ENCODE measurements at places on chromosomes 7 and 10.

DNA sequence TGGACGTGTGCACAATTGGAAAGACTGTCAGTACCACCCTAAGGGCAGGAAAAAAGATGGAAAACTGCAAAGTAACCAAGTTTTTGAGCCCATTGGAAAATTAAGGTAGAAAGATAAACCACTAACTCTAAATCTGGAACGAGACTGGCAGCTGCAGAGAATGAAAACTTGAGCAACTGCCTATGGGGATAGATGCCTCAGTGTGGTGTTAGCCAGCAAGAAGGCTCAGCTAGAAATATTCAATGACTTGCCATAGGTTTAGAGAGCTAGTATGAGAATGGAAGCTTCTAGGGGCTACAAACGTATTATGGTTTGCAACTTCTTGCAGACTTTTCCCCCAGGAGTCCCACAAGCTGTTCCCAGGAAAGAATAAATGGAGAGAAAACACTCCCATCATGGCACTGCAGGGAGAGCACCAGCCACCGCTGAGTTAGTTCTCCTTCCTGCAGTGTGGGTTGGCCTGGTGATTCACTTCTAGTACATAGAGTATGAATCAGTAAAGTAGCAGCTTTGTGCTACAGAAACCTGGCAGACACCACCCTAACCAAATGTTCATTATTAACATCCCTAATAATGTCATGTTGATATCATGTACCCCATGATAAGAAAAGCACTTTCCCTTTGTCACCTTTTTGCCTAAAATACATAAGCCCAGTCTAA, 372.4 kb upstream of the VWC2 start:
- DNase-seq = no peak

GRCh38 chr7:16918288-16918895, 36.6 kb upstream of the AGR3 start:
- DNase-seq = peak; percentile 20

DNA sequence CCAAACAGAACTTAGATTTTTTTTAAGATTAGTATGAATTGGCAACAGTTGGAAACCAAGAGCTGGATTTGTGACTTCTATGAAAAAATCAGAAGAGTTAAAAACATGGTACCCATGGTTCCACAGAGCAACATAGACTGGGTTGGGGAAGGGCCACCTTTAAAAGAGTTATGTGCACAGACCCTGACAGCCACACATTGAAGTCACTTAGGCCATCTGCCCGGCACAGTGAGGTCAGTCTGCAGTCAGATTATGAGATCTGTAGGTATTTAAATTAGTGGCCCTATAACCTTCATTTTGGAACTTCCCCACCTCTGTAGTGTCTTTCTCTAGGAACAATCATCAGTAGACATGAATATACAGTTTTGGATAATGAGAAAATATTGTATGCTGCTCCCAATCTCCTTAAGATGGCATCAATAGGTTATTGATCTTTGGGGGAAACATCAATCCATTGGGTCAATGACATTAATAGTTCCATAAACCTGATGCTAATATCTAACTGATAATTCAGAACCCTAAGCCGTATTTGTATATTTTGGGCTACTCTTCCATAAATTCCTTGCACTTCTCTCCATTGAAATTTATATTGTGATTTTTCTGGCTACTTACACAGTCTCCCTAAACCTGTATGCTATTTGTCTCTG, 7.0 kb downstream of the ANKRD1 start:
- no peak for DNase-seq

DNA sequence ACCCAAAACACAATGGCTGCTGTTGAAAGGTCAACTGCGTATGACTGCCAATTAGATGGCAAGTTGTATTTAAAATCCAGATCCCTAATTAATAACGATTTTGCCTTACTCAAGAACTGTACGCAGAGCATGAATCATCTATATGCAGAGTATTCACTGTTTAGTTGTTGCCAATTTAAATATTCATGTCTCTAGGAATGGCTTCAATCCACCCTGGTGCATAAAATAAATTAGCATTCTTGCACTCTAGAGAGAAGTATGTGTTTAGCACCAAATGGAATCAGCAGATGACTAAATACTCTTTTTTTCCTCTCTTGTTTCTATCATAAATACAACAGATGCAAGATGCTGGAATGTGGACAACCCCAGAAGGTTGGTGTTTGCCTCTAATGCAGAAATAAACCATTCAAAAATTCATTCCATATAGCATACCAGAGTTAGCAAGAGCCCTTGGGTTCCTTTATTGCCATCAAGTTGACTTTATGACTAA, 320.3 kb downstream of the LRRTM3 start:
- DNase-seq = no peak

DNA sequence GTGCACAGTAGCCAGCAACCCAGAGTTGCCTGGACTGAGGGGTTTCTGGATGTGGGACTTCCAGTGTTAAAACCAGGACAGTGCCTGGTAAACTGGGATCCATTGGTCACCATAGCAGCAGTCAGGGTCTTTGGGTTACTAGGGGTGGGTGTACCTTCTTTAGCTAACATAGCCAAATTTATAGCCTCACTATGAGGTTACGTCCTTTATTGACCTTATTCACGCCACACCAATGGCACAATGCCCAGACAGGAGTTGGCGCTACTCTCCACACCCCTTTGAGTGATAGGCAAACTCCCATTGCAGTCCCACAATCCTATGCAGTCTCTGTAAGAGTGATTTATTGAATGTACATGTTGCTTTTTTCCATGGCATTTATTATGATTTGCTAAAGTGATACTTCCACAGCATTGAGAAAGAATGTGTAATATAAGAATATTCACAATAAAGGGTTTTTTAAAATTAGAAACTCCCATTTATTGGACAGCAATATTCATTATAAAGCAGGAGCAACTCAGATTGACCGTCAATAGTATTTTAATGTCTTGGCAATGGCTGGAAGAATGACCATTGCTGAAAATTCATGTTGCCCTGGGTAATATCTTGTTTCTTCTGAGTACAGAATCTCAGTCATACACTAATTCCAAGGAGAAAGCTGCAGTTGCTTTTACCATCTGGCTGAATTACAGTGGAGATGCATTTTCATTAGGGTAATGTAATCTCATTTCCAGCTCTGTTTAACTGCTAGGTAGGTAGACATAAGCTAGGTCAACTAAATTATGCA, 26.1 kb downstream of the IFIT5 start:
- no peak for DNase-seq

DNA sequence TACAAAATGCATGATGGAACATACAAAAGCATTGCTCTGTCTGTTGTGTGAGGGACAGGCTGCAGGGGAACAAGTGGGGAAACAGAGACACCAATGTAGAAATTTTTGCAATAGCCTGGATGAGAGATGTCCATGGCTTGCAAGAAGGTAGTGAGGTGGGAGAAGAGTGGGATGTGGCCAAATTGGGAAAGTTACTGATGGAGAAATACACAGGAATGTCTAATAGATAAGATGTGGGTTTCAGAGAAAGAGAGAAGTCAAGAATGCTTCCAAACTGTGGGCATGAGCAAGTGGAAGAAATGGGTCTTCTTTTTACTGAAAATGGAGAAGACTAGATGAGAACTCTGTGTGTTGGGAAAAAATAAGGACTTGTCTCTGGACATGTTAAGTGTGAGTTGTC, 592.7 kb downstream of the TNS3 start:
- DNase-seq = no peak

DNA sequence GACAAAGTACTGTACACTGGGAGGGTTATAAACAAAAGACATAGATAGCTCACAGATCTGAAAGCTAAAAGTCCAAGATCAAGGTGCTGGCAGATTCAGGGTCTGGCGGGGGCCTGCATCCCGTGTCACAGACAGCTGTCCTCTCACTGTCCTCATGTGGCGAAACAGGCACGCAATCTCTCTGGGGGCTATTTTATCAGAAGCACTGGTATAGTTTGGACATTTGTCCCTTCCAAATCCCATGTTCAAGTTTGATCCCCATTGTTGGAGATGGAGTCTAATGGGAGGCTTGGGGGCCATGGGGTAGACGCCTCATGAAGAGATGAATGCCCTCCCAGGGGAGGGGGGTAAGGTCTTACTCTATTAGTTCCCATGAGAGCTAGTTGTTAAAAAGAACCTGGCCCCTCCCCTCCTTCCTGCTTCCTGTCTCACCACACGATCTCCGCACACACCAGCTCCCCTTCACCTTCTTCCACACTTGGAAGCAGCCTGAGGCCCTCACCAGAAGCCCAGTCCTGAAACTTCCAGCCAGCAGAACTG, 72.5 kb upstream of the UCN3 start:
- peak; percentile 63 for DNase-seq

DNA sequence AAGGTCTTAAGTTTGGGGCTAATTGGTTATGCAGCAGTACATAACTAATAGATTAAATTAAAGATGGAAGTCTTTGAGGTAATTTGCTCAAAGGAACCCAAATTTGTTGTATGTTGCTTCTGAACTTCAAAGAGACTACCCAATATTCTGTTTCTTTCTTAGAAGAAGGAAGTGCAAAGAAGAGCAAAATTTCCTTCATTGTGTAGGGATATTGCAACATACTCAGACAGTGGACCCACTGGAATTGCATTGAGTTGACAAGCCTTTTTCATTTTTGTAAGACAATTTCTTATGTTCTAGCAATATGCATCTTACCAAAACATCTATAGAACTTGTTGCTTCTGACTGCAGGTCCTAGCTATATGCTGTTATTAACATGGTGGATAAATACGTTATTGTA, 527.8 kb downstream of the SH2D4B start:
- DNase-seq = no peak

GRCh38 chr10:65040796-65041195, 1519.6 kb downstream of the REEP3 start:
- no peak for DNase-seq

DNA sequence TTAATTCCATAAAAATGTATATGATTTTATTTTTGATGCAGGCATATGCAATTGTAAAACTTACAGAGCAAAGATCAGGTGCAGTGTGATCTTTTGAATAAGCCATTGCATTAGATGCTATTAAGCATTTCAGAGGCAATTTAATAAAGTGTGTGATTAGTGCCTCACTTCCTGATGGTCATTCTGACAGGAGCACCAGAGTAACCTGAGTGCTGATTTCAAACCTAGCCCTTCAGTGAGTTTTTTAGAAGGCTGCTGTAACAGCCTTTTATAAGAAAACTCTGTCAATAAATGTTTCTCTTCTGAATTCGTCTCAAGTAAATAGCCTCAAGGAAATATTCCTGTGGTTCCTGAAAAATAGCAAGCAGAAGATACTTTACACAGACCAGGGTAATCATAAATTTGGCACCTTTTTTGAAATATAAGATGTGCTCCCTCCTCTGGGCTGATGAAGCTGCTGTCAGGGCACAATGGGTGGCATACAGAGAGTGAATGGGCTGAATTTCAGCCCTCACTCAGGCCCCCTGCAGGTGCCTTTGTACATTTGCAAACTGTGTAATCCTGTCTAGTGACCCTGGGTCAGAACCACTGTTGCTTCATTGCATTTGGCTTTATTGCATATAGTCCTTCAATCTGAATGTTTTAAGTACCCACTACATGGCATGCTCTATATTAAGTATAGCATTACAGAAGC, 193.7 kb upstream of the CSTF2T start:
- DNase-seq = no peak

GRCh38 chr7:36985866-36986400, 261.6 kb upstream of the AOAH start:
- peak; percentile 81 for DNase-seq

DNA sequence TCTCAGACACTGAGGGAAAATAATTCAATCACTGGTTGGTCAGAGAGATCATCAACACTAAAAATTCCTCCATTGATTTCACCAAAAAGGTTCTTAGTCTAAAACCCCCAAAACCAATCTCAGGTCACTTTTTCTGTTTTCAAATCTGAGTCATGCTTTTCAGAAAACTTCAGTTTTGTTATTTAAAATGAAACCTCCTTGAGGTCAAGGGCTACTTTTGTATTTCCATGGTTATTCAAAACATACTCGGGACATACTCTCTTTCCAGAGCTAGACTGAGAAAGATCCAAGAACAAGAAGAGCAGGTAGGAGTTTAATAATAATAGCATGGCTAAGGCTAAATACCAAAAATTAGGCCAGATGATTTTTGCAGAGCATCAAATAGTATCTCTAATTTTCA, 152.8 kb downstream of the SDHAF3 start:
- DNase-seq = no peak

GRCh38 chr10:6136215-6137201, 47.7 kb downstream of the RBM17 start:
- no peak for DNase-seq

DNA sequence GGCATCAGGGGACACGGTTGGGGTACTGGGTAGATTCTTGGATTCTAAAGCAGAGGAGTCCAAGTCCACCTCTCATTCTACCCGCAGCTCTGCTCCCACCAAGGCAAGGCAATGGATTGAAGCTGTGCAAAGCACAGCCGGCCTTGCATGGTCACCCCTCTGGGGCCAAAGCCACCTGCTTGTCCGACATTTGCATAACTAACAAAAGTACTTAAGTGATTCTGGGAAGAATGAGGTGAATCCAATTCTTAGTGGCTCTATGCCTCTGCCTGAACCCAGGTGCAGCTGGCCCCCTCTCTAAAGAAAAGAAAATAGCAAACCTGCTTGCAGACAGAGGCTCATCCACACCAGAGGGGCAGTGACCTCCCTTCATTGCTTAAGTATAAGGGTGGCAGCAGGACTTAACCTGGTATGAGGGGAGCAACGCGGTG, 10.7 kb upstream of the COBL start:
- DNase-seq = no peak

GRCh38 chr7:116521046-116521664, 3.7 kb upstream of the CAV1 start:
- DNase-seq = no peak

DNA sequence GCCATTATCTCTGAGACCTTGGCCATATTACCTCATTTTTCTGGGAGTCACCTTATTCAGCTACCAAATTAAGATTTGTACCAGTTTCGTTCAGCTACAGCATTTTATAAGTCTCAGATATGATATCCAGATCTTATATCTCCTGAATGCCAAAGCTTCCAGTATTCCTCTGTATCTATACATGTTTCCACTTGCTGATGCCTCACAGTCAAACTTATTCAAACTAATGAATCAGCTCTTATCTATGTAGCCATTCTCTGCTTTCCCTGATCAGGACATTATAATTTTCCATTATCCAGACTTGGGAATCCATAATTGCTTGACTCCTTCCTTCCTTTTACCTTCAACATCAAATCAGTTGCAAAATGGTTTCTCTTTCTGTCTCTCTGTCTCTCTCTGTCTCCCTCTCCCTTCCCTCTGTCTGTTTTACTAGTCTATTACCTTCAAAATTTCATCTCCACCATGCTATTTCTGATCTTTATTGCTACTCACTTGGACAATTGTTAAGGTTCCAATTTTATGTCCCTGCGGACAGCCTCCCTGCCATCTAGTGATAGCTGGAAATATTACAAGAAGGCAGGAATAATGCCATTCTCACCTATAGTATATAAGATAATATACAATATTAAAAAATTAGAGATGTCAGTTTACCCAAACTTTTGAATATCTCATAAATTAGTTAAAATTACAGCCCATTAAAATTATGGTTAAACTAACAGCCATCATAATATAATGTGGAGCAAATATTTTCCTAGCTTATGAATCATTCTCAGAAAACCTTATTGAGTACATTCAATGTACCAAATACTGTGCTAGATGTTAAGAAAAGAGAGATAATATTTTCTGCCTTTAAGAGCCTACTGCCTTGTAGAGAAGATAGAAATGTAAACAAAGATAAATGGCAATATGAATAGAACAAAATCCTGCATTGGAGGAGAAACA, 89.8 kb downstream of the PCLO start:
- DNase-seq = peak; percentile 3

GRCh38 chr7:80444811-80445210, 67.1 kb downstream of the GNAT3 start:
- DNase-seq = no peak

Data from SHP77 treated with DMSO at 0.1 percent for 48 hours (cell line).